ENCODE measurements at places on chromosomes 5 and 9. TPM values are rescaled to one million over a fixed set of nuclear protein-coding genes. Genes with fewer than 3 reads are reported as not detected.

The RUSC2 gene
- 31.5 TPM for total RNA-seq

The GAS1 gene
- 11.6 TPM for total RNA-seq

The ZFP2 gene
- 0.69 TPM for total RNA-seq

The ISCA1 gene
- 20.2 TPM for total RNA-seq

The GPX8 gene
- total RNA-seq = 162 TPM

The CCDC112 gene
- 4.0 TPM for total RNA-seq

The TIMD4 gene
- total RNA-seq = not detected

The PCDHA9 gene
- 0.07 TPM for total RNA-seq

The TNFAIP8 gene
- total RNA-seq = 35.5 TPM

The FAM221B gene
- not detected for total RNA-seq

The NLN gene
- 51.1 TPM for total RNA-seq

The AGXT2 gene
- not detected for total RNA-seq

The CDKN2A gene
- total RNA-seq = 6.6 TPM

The KIF20A gene
- total RNA-seq = 21.6 TPM

The IL3 gene
- total RNA-seq = not detected

The ARID3C gene
- 0.36 TPM for total RNA-seq

The SPATA31C1 gene
- total RNA-seq = not detected

The ANXA2R gene
- 1.8 TPM for total RNA-seq

The ENTPD2 gene
- total RNA-seq = not detected

The NFIB gene
- total RNA-seq = 39.1 TPM

The HTR1A gene
- not detected for total RNA-seq

The PRRX2 gene
- total RNA-seq = 17.9 TPM

The CCDC180 gene
- total RNA-seq = 0.76 TPM

The SNCB gene
- total RNA-seq = not detected

The SOX30 gene
- not detected for total RNA-seq

The GFRA3 gene
- total RNA-seq = 0.03 TPM

The ZNF346 gene
- total RNA-seq = 14.3 TPM

The MARVELD2 gene
- 1.6 TPM for total RNA-seq

The FOXI1 gene
- not detected for total RNA-seq

The UBQLN1 gene
- 162 TPM for total RNA-seq

The BTNL3 gene
- total RNA-seq = not detected

The NTNG2 gene
- total RNA-seq = 3.8 TPM

The WDR70 gene
- total RNA-seq = 23.9 TPM

The SLC45A2 gene
- total RNA-seq = 0.17 TPM

The ADCY2 gene
- total RNA-seq = not detected

The SPINK4 gene
- 0.91 TPM for total RNA-seq

The IL33 gene
- total RNA-seq = 65.7 TPM

The PDCD1LG2 gene
- total RNA-seq = 22.8 TPM

The PRRC1 gene
- 116 TPM for total RNA-seq

The F2RL2 gene
- 34.1 TPM for total RNA-seq

The RIC1 gene
- 40.3 TPM for total RNA-seq
